Placental epithelial cell (primary cell): ENCODE measurements at places on chromosomes 16 and 17. TPM values are rescaled to one million over a fixed set of nuclear protein-coding genes. Genes with fewer than 3 reads are reported as not detected.

Gene MEOX1
- 0.65 TPM in 1 of 2 replicates, not detected in the other for total RNA-seq

Gene AOC2
- total RNA-seq: 0.79 and 1.1 TPM in 2 replicates

Gene EFCAB3
- total RNA-seq: not detected in 2 replicates

Gene KRT12
- not detected in 2 replicates for total RNA-seq

Gene USP10
- total RNA-seq: 36.5 and 47.9 TPM in 2 replicates

Gene MT1A
- total RNA-seq: not detected in 2 replicates

Gene KDM8
- total RNA-seq: 5.0 and 5.9 TPM in 2 replicates

Gene SLX4
- 4.3 and 6.2 TPM in 2 replicates for total RNA-seq

Gene ZNF205
- total RNA-seq: 13.7 and 19.2 TPM in 2 replicates

Gene SHISA9
- total RNA-seq: under 0.01 and 1.8 TPM in 2 replicates

Gene SHBG
- total RNA-seq: 0.87 and 2.4 TPM in 2 replicates

Gene TBC1D3H
- not detected in 2 replicates for total RNA-seq

Gene KCNJ18
- not detected in 2 replicates for total RNA-seq

Gene LGALS9B
- total RNA-seq: not detected in 2 replicates

Gene ARL6IP1
- total RNA-seq: 103 and 224 TPM in 2 replicates

Gene NR1D1
- 2.7 and 3.4 TPM in 2 replicates for total RNA-seq

Gene OGFOD1
- total RNA-seq: 33.4 and 109 TPM in 2 replicates

Gene ADGRG1
- 14.1 and 25.1 TPM in 2 replicates for total RNA-seq

Gene TP53TG3F
- total RNA-seq: not detected in 2 replicates

Gene FBXO39
- total RNA-seq: not detected in 2 replicates

Gene CD7
- total RNA-seq: not detected in 2 replicates

Gene PFN1
- total RNA-seq: 275 and 588 TPM in 2 replicates

Gene CPHXL2
- total RNA-seq: not detected in 2 replicates

Gene FAM171A2
- 2.2 and 4.3 TPM in 2 replicates for total RNA-seq

Gene HEATR9
- total RNA-seq: not detected in 2 replicates

Gene BEAN1
- total RNA-seq: 13.2 and 34.5 TPM in 2 replicates

Gene NT5M
- 1.3 and 2.4 TPM in 2 replicates for total RNA-seq

Gene DCUN1D3
- total RNA-seq: 22.0 and 38.0 TPM in 2 replicates

Gene TBC1D26
- 0.65 and 1.2 TPM in 2 replicates for total RNA-seq

Gene TRIM72
- total RNA-seq: not detected in 2 replicates

Gene ANKRD40CL
- under 0.01 TPM in 1 of 2 replicates, not detected in the other for total RNA-seq

Gene MYOCD
- 3.5 and 5.1 TPM in 2 replicates for total RNA-seq

Gene SLC16A5
- 32.4 and 34.9 TPM in 2 replicates for total RNA-seq

Gene CTRB2
- total RNA-seq: not detected in 2 replicates

Gene KRTAP4-8
- not detected in 2 replicates for total RNA-seq

Gene OR1F1
- not detected in 2 replicates for total RNA-seq

Gene DOK4
- total RNA-seq: 59.3 and 74.5 TPM in 2 replicates

Gene CFAP97D1
- not detected in 2 replicates for total RNA-seq

Gene TPSB2
- not detected in 2 replicates for total RNA-seq

Gene RAB26
- 0.33 and 0.39 TPM in 2 replicates for total RNA-seq

Gene GAS2L2
- total RNA-seq: not detected in 2 replicates

Gene CCL2
- total RNA-seq: 0.22 TPM in 1 of 2 replicates, not detected in the other

Gene ACSF3
- 16.5 and 22.3 TPM in 2 replicates for total RNA-seq

Gene SLC5A10
- 0.22 TPM in 1 of 2 replicates, not detected in the other for total RNA-seq
